ENCODE measurements at places on chromosomes 3 and 15. TPM values are rescaled to one million over a fixed set of nuclear protein-coding genes. Genes with fewer than 3 reads are reported as not detected.

- no peak for DNase-seq
These were observed 147.9 kb upstream of the GAP43 start for GRCh38 chr3:115475178-115476041.

- DNase-seq = peak; percentile 17
These were observed 13.0 kb downstream of the PLD1 start for GRCh38 chr3:171797265-171797679.

DNA sequence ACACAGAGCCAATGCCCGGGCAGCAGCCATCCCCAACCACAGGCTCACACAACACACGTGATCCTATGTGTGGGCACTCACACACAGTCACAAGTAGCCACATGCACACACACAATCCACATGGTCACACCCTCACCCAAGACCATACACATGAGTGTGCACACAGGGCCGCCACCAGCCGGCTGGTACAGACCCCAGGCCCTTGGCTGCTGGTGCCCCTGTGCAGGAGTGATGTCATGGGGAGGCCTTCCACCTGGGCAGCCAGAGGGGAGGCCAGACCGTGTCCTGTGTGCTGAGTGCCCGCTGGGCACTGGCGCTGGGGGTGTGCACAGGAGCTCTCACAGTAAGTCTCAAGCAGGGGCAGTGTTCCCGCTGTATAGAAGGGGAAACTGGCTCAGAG is 36.9 kb downstream of the DNAJB8 start:
- no peak for DNase-seq

DNA sequence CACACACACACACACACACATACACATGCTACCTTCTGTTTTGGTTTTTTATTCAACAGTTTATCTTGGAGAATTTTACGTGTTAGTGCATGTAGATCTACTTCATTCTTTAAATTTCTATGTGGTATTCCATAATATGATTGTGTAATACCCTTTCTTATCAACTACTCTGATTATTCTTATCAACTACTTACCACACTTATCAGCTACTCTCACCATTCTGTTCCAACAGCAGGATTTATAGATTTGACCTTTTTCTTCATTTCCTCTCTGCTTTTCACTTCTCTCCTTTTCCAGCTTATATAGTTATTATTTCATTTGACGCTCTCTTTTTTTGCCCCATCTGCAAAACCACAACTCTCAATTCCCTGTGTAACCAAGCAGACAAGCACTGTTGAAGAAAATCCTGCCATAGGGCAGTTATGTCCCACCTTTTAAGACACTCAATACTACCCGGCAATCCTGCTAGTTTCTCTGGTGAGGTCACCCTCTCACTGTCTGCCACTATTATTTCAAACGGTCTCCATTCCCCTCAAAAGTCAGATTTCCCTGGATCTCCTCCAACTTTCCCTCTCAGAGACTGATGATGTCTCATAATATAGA is 56.9 kb upstream of the SATB1 start:
- no peak for DNase-seq

DNA sequence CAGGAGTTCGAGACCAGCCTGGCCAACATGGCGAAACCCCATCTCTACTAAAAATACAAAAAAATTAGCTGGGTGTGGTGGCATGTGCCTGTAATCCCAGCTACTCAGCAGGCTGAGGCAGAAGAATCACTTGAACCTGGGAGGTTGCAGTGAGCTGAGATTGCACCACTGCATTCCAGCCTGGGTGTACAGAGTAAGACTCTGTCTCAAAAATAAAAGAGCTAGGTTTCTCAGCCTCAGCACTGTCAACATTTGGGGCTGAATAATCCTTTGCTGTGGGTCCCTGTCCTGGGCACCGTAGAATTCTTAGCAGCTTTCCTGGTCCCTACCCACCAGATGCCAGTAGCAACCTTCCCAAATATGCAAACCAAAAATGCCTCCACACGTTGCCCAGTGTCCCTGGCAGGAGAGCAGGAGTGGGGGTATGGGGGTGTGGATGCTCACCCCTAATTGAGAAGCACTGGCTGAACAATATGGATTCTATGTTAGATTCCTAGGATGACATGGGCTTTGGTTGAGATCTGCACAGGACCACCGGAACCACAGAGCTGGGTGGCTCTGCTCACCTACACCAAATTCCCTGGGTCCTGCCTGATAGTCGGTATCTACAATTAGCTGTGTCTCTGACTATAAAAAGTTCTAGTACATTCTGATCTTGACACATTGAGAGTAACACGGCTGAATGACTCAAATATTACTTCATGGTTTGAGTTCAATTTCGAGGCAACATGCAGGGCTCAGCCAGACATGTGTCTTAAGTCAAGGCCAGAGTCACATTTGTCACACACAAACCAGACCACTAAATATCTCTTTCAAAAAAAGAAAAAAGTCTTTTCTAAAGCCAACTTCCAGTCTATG is 577.0 kb upstream of the MDFIC2 start:
- no peak for DNase-seq

- no peak for DNase-seq
These were observed 491.0 kb downstream of the MECOM start for GRCh38 chr3:169172535-169172934.

- DNase-seq = no peak
These were observed 75.9 kb upstream of the ALDH1L1 start for GRCh38 chr3:126256251-126256650.

- no peak for DNase-seq
These were observed 15.6 kb upstream of the FILIP1L start for GRCh38 chr3:100129941-100130340.

DNA sequence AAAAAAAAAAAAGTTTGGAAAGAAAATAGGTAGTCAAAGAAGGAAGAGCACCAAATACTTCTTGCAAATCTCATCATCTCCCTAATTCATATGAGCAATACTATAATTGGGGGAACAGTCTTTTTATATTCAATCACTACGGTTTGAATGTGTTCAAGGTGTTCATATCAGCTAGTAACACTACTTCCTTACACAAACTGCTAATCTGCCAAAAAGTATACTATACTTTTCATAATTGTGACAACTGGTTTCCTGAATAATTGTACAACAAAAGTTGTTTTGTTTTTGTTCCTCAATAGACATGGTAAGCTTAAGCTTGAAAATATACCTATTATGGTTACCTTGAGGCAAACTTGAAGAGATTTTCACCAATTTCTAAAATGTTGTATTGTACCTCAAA is 12.1 kb downstream of the SETD2 start:
- DNase-seq = no peak

NEK4 gene
- 3.0 TPM for polyA plus RNA-seq

LARP6 gene
- polyA plus RNA-seq = 2.3 TPM

C2CD4A gene
- polyA plus RNA-seq = not detected

RUBCN gene
- 11.0 TPM for polyA plus RNA-seq

Measured in small intestine (tissue), 16 donors.